GM10248 (cell line): ENCODE measurements at places on chromosomes 16 and 17.
A peak's percentile ranks its signal among the peaks of the same experiment; 100 is the strongest.

DNA sequence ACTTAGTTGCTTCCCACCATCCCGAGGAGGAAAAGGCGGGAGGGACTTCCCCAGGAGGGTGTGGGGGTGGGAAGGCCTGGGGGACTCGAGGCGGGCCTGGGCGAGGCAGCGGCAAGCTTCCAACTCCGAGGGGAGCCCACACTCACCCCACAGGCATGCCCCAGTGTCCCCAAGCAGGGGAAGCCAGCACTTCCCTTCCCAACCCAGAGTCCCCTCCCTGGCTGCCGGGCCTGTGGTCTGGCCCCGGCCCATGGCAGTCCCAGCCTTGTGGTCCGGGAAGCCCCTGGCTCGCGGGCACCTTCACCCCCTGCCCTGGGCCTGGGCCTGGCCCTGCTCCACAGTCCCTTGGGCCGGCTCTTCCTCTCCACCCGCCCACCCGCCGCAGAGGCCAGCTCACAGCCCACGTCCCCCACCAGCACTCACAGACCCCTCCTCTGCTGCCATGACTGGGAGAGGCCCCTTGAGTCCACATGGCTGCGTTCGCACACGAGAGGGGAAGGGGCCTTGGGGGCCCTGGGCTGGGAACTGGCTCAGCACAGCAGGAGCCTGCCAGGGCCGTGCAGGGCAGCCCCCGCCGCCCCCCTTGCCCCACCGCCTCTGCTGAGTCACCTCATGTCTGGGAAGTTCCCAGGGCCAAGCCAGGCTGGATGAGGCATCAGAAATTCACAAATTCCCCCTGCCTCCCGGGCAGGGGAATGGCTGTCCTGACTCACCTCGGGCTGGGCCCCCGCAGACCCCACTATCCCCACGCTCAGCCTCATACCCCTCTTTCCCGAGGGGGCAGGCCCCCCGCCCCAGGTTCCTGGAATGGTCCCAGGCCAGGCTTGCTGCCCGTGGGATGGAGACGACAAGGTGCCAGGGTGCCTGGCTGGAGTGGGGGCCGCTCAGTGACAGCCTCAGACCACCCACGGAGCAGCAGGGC is 27.8 kb downstream of the BAHCC1 start:
- DNase-seq: no peak

DNA sequence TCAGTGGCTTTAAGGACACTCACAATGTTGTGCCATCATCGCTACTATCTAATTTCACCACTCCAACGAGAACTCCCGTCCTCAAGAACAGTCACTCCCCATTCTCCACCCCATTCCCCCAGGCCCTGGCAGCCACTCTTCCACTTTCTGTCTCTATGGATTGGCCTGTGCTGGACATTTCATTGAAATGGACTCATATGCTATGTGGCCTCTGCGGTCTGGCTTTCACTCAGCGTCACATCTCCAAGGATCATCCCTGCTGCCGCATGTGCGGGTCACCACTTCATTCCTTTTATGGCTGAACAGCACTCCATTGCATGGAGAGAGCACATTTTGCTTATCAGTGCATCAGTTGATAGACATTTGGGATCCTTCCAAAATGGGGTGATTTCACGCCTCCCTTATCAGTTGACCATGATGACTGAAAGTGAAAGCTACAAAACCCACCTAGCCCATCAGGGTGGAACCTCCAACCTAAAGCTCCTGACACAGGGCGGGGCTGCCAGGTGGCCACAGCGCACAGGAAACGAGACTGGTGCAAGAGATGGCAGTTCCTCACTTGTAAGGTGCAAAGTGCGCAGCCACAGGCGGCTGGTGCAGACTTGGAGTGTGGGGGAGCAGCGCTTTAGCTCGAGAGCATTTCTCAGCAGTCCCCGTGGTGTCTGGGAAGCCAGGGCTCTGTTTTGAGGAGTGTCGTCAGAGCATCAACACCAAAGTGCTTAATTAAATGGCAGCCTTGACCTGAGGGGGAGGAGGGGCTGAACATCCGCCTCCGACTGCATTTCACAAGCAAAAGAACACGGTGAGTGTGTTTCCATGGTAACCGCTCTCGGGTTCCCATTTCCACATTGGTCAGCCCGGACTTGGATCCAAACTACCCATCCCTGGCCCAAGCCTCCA is 23.8 kb downstream of the COTL1 start:
- peak; percentile 86 for DNase-seq

DNA sequence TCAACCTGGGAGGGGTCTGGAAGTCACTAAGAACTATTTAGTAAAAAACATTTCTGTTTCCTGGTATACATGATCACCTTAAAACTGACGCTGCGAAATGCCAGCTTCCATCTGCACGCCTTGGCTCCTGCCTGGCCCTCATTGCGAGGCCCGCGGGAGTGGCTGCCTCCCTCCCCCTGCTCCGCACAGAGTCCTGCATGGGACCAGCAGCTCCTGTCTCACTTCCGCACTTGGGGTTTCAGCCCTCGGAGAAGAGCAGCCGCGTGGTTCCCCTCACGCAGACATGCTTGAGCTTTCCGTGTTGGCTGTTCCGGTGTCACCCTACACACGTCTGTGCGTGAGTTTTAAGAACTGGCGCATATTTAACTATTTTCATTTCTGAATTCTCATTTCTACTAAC is 18.4 kb downstream of the MTHFSD start:
- DNase-seq: no peak

GRCh38 chr17:17971431-17972125 is 622 bp downstream of the TOM1L2 start:
- no peak for DNase-seq

GRCh38 chr16:83113317-83113716 is 486.5 kb downstream of the CDH13 start:
- no peak for DNase-seq

DNA sequence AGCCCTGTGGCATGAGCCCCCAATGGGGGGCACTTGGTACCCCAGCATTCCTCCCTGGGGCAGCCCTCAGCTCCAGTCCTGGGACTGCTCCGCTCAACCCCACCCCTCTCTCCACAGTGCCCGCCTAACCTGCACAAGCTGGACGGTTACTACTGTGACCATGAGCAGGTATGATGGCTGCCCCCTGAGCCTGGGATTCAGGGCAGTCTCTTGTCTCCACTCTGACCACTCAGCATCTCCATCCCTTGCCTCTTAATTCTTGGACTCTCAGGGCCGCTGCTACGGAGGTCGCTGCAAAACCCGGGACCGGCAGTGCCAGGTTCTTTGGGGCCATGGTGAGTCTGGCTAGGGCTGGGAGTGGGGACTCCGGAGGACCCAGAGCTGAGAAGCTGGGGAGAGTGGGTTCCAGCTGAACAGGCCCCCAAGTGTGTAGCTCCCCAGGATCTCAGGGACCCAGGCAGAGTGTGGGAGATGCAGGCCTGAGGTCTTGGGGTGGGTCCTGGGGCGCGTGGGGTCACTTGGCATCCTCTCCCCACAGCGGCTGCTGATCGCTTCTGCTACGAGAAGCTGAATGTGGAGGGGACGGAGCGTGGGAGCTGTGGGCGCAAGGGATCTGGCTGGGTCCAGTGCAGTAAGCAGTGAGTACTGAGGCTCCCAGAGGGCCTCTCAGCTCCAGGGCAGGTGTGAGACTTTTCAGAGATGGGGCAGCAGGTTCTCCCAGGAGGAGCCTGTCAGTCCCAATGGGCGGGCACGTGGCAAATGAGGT is 18.0 kb downstream of the ADAM11 start:
- DNase-seq: no peak

DNA sequence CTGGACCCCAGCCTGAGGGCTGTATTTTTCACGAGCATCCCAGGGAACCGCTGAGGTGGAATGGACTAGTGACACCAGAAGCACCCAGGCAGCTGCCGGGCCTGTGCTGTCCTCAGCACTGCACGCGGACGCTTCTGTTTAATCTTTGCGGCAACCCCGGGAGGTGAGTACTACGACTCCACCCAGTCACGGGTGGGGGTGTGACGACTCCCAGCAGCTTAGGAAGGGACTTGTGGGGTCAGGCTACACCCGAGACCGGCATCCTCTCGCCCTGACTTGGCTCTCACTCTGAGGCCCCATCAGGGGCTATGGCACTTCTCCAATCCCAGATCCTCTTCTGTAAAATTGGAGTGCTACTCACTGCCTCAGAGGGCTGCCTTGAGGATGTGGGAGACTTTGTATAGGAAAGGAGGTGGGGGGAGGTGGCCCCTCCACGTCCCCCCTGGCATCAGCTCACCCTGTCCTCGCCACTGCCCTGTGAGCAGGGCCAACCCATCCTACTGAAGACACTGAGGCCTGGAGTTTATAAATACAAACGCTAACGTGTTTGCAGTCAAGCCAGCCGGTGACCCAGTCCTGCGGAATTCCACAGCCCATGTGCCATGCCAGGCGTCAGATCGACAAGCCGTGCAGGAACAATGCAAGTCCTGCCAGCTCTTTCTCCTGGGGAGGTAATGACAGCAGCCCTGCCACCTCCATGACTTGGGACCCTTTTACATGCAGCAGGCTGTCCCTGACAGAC is 44.4 kb downstream of the PPL start:
- no peak for DNase-seq

DNA sequence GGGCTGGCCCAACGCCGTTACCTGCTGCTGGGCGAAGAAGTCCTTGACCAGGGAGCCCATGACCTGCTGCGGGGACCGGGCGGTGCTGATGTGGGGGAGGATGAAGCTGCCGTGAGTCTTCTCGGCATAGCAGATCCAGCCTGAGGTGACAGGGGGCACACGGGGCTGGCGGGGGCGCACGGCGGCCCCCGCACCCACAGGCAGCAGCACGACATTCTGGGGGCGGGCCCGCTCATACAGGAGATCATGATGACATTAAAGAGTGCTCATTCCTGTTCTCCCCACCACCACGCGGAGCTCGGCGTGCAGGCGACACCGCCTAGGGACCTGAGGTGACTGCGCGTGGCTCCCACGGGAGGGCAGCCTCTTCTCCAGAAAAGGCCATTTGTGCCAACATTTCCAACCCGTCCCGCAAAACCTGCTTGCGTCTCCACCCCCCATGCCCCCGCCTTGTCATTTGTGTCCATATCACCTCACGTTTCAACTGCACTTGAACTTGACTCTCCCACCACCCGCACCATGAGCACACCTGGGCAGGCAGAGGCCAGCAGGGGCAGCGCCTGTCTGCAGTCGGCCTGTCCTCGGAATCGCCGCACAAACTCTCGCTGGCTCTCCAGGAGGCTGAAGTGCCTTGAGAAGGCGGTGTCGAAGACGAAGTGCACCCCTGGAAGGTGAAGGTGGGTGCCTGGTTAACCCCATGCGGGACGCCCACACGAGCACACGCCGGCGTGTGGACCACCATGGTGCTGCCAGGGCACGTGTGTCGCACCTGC is 6.4 kb downstream of the CIAO3 start:
- no peak for DNase-seq

DNA sequence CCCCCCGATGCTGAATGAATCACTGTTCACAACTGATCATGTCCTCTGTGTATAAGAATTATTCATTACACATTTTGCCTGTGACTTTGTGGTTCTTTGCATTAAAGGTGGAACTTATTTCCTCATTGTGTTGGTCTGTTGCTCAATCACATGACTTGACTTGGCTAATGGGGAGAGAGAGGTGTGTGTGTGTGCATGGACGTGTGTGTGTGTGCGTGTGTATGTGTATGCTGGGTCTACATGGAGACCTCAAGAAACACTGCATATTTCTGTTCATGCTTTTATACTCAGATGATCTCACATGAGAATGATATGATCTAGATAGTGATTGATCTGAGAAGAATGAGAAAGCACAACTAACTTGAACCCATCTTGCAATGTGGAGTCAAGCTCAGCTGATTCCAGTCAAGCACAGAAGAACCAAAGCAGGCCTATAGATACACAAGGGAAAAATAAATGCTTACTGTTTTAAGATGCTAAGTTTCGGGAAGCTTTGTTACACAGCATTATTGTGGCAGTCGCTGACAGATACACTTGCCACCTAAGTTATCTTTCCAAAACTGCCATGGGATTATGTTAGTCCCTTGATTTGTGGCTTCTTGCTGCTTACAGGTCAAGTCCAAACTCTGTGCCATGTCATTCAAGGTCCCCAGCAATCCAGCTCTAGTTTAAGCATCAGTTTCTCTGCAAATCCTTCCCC is 167.9 kb upstream of the ZFHX3 start:
- DNase-seq: no peak

GRCh38 chr17:78032166-78032565 is 73.7 kb downstream of the TNRC6C start:
- DNase-seq: no peak

GRCh38 chr17:36188891-36189306 is 7.7 kb downstream of the CCL3L1 start:
- DNase-seq: no peak

GRCh38 chr16:46914556-46915201 is 30.5 kb downstream of the GPT2 start:
- DNase-seq: no peak

DNA sequence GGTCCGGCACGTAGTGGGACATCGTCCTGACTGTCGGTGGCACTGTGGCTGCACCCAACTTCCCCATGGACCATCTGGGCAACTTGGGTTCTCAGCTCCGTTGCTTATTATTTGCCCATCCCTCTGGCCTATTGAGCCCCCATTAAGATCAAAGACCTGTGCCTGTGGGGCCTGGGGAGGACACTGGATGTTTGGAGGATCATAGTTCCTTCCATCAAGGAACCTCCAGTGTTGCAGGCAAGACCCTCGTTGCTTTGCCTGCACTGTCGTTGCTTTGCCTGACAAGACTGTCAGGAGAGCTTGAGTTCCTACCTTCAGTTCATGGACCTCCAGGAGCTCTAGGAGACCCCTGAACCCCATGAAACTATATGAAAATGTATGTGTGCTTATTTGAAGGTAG is 127.2 kb downstream of the CCDC144A start:
- DNase-seq: no peak

- DNase-seq: no peak
Observed at GRCh38 chr17:74733365-74734122, 3.5 kb upstream of the RAB37 start.

DNA sequence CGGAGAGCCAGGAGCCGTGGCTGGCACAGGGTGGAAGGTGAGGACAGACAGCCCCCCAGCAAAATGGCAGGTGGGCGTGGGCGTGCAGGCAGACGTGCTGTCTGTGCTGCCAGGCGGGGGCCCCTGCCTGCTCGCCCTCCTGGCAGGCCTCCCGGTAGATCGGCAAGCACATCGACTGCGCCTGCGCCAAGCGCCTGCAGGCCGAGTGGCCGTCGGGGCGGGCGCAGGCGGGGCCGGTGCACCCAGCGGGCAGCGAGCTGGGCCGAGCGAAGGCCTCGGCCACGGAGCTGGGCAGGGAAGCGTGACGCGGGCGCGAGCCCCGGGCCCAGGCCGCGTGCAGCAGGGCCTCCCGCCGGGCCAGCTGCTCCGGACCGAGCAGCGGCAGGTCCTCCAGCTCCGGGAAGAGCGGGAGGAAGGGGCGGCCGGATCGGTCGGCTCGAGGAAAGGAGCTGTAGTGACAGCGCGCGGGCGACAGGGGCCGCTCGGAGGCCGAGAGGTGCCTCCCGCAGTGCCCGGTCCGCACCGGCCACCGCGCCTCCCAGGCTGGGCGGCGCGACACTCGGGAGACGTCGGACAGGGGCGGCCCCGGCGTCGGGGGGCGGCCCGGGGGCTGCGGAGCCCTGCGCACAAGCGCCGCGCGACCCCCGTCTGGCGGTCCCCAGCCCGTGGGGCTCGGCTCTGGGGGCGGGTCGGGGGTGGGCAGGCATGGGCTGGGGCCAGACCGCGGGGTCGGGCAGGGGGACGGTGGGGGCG is 16.9 kb downstream of the GRIN2C start:
- peak; percentile 74 for DNase-seq
